ENCODE measurements at places on chromosomes 11 and 22.

GRCh38 chr11:65065851-65066250 is 7.5 kb upstream of the NAALADL1 start:
- no peak for DNase-seq

GRCh38 chr11:74055938-74056337 is 47.1 kb upstream of the UCP3 start:
- no peak for DNase-seq

GRCh38 chr11:72848846-72849466 is 34.7 kb downstream of the ATG16L2 start:
- DNase-seq = peak; percentile 69

DNA sequence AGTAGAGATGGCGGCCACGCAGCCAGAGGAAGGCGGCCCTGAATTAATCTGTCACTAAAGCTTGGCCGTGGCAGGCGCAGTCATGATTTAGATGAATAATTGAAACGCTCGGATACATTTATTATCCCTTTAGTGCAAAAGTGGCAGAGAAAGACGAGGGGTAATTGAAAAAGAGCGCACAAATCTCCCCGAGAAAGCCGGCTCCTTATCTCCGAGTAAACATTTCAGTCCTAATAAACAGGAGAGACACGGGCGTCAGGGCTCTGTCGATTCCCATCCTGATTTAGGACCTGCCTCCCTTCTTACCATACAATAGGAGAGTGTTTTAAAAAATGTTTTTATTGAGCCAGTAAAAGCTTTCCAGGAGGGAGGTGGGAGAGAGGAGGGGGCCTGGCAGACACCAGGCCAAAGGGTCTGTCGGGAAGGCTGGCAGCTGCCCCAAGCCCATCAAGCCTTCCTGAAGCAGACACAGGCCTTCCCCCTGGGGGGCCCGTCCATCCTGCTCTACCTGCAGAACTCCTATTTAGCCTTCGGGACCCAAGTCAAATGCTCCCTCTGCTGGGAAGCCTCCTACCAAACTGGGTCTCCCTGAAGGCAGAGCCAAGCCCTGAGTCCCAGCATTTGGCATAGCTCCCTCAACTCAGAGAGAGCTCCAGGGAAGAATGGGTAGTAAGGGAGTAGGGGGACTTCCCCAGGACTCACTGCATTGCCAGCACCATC is 22.8 kb downstream of the OTUB1 start:
- DNase-seq = no peak

GRCh38 chr11:13495929-13496328 is at the start of gene PTH:
TSS of gene PTH (minus strand) at chr11:13495997. CDS start at chr11:13492855, 3,142 bp downstream.
- DNase-seq = no peak

All from hematopoietic multipotent progenitor cell treated with erythropoietin and hydrocortisone succinate and interleukin-3 and kit ligand, for 4 days (in vitro differentiated cells).